A172 (cell line): ENCODE measurements at places on chromosomes 5 and 9. TPM values are rescaled to one million over a fixed set of nuclear protein-coding genes. Genes with fewer than 3 reads are reported as not detected.

GRCh38 chr5:76500633-76501393 lies 97.7 kb downstream of the IQGAP2 start:
- DNase-seq = peak; percentile 21

GRCh38 chr9:15492485-15493150 lies 18.2 kb downstream of the PSIP1 start:
- no peak for DNase-seq

Gene FGF18
- total RNA-seq = 0.14 and 1.1 TPM in 2 replicates

- DNase-seq = no peak
Measured at GRCh38 chr9:99824378-99825171, 2.9 kb downstream of the NR4A3 start.

Gene PCDHAC2
- total RNA-seq = 3.2 and 5.1 TPM in 2 replicates
